Stimulated activated CD4-positive, alpha-beta T cell treated with anti-CD3 and anti-CD28 coated beads, Interleukin-2, amount 100 ng/mL, for 24 hours (primary cell): ENCODE measurements at places on chromosomes 3 and 15.

- DNase-seq: no peak
These were observed 334.3 kb downstream of the ULK4 start for GRCh38 chr3:41627477-41628087.

DNA sequence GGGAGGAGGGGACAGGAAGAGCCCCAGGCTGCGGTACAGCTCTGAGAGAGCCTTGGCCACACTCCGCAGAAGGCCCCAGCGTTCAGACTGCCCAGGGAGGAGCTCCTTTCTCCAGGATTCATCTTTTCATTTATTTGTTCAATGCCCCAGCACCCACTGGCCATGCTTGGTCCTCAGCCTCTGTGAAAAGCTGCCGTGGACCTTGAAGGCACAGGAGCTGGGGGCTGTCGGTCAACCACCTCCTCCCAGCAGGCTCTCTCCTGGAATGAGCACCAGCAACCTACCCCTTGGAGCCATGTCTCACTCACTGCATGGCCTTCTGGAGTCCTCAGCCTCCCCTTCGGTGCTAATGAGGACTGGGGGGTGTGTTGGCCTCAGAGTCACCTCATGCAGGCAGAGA is 21.6 kb upstream of the PRR23E start:
- no peak for DNase-seq

DNA sequence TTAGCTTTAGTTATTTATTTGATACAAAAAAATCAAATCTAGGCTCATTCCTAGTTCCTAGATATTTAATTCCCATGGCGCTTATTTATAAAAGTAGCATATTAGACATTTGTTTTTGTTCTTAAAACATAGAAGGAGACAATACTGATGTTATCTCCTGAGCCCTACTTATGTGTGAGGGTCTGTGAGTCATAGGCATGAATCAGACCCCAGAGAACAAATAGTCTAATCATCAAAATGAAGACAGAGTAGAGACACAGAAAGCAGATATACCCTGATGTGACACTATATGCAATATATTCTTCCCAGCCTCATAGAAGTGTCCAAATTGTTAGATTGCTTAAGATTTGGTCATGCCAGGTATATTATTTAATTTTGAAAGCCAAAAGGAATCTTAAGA is 44.9 kb downstream of the PEX5L start:
- DNase-seq: no peak

- DNase-seq: no peak
These were observed 1287.1 kb upstream of the GBE1 start for GRCh38 chr3:83048556-83048955.

- DNase-seq: no peak
These were observed 5.2 kb downstream of the HEG1 start for GRCh38 chr3:125050488-125051090.

- DNase-seq: no peak
These were observed 579 bp upstream of the PLAAT1 start for GRCh38 chr3:193240436-193240849.

GRCh38 chr15:85614059-85614458 is 180.7 kb downstream of the KLHL25 start:
- DNase-seq: no peak

DNA sequence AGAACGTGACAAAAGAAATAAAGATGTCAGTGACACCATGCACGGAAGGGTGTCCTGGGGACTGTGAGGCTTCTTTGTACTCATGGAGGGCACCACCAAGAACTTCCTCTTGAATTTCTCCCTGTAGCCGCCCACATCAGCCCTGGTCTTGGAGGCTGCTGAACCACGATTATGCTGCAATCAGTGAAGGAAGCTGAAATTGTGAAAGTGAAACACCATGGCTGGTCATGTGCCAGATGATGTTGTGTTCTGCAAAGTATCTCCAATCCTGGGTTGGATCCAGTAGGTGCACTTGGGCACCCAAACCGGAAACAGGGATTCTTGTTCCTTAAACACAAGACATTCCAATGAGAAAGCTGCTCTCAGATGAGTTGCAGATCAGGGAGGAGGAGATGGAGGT is 104.4 kb upstream of the GOLGA6L6 start:
- no peak for DNase-seq

DNA sequence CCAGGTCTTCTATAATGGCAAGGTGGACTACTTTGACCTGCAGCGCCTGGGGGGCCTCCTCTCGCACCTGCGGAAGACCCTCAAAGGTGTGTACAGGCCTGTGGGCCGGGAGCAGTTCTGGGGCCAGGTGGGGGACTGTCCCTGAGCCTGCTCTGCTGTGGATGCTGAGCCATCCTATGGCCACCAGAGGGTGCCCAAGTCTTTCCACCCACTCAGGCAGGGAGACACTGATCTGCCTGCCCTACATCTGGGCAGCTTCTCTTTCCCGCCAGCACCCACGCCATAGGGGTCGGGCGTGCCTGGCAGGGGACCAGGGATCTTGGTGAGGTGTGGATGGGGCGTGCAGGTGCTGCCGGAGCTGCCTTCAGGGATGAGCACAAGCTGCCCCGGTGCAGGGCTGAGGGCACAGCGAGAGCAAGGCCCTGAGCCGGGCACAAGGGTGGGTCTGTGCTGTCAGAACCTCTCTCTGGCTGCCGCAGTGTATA is 14.1 kb downstream of the RNF123 start:
- DNase-seq: peak; percentile 68

GRCh38 chr15:88223084-88223483 is 33.5 kb downstream of the NTRK3 start:
- DNase-seq: no peak

DNA sequence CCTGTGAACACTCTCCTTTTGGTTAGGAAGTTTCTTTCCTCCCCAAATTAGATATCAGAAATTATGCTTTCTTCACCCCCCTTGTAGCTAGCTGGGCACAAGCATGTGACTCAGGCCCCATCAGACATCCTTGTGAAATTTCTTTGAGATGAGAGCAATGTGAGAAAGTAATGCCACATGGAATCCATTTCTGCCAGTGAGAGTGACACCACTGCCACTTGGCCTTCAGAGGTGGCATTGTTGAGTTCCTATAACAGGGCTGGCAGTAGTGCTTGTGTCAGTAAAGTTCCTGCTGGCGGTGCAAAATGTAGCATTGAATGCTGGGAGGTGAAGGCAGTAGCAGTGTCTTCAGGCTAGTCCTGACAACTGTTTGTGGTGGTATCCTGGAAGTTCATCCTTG is 80.7 kb upstream of the ZNF280D start:
- no peak for DNase-seq

GRCh38 chr15:63146684-63147083 is 10.6 kb downstream of the RPS27L start:
- no peak for DNase-seq

DNA sequence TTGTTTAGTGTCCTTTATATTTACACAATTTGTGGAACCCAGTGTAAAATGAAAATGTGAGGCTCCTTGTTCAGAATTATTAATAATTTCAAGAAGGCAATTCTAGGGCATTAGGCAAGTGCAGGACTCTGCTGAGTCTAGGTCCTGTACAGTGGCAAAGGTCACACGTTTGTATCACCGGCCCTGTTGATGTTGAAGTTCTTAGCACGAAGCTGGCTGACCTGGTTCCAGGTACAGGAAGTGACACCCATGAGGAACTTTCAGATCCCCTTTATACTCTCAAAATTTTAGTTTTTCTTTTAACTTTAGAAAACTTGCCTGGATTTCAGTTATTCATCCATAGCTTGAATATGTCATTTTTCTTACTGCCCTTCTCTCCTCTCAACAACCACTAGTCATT is 349.4 kb downstream of the CNTN6 start:
- DNase-seq: no peak

GRCh38 chr3:52915294-52915693 is 17.9 kb upstream of the STIMATE start:
- DNase-seq: no peak

DNA sequence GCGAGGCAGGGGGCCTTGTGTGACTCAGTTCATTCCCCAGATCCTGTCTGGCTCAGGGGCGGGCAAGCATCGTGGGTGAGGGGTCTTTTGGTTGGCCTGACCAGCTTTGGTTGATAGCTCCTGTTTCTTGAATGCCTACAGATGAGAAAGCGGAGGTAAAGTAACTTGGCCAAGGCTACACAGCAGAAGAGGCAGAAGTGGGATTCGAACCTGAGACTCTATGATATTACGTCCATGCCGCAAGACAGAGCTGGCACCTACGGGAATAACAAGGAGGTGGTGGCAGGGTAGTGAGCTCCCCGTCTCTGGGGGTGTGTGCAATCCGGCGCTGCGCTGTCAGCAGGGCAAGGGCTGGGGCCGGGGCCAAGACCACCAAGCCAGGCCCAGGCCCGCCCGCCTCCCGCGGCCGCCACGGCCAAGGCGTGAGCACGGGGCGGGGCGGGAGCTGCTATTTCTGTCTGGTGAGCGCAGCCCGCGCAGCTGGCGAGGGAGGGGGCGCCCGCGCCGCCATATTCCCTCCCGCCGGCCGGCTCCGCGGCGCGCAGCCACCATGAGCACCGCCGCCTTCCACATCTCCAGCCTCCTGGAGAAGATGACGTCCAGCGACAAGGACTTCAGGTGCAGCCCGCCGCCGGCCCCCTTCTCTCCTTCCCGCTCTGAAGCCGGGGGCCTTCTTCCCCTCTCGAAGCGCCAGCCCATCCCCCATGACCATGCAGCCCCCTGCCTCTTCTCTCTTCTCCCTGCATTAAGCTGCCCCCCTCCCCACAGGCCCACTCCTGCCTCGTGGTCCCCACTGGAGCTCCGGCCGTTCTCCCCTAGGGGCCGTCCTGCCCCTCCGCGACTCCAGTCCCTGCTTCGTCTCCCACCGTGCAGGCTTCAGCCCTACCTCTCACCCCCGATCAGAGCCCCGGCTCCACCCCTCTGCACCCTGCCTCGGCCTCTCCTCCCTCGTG is at the start of gene CAND2:
Gene CAND2, plus strand, starts transcription at position 510 of the 953 bp plus-strand sequence. Its CDS starts 41 bp downstream, at position 551.
- DNase-seq: peak; percentile 43

GRCh38 chr3:101311676-101312075 is 8.7 kb downstream of the IMPG2 start:
- DNase-seq: no peak

DNA sequence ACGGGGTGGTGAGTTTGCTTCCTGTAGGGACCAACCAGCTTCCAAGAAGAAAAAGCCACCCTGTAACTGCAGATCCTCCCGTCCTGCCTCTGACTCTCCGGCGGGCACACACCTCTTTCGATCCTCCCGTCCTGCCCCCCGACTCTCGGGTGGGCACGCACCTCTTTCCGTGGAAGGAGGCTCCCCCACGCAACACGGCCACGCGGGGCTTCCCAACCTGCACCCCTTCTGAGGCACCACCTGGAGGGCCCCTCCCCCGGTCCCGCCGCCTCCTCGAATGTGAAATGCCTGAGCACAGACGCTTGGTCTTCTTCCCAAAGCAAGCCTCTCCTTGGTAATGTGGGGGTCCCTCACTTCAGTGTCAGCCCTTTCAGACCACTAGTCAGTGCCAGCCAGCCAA is 7.3 kb downstream of the ADAMTS17 start:
- DNase-seq: no peak
